Muscle of back (tissue), 13 donors: ENCODE measurements at places on chromosomes 2 and 18.

DNA sequence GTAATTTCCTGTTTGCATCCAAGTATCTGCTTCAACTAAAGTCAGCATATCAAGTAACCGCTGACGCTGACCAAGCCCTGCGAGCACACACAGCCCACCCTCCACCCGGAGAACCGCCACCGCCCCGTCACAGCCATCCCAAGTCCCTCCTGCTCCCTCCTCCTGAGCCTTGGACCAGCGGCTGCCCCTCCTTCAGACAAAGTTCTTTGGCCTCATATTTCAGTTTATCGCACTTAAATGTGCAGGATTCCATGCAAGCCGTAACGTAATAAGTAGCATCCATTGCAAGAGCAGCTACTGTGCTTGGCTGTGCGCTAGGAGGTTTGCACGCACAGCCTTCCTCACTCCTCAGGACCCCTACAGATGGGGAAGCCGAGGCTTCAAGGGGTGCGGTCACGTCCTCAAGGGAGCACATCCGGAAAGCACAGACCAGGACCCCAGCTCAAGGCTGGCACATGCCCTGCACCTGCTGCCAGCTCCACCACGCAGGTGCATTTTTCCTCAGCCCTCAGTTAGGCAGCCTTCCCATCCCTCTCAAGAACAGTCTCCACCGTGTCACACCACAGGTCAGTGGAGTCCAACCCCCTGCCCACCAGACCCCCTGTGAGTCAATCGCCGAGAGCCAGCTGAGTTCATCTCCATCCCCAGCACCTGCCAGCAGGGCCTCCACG is 17.1 kb downstream of the PXDN start:
- DNase-seq = no peak

DNA sequence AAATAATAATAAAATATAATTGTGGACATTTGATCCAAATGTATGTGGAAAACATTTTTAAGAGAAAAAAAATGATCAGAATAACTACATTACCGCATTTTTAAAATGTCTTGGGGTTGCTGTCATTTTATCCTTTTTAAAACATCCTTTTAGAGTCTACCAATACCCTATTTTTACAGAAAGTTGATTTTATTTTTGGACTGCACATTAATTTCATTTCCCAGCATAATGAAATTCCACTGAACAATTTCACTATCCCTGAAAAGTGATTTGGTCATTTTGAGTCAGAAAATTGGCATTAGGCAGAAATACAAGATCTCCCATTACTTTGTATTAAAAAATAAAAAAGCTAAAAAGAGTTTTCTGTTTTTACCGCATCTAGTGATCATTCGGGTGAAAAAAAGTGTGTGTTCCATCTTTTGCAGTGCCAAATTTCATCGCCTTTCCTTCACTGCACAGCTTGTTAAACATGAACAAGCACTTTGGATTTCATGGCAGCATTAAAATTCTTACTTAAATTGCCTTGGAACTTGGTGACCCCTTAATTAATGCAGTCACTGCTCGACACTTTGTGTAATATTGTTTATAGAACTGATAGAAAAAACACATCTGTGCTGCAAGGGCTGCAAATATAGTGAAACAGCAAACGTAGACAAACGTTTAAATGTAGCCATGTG is 611.7 kb downstream of the TSN start:
- no peak for DNase-seq

DNA sequence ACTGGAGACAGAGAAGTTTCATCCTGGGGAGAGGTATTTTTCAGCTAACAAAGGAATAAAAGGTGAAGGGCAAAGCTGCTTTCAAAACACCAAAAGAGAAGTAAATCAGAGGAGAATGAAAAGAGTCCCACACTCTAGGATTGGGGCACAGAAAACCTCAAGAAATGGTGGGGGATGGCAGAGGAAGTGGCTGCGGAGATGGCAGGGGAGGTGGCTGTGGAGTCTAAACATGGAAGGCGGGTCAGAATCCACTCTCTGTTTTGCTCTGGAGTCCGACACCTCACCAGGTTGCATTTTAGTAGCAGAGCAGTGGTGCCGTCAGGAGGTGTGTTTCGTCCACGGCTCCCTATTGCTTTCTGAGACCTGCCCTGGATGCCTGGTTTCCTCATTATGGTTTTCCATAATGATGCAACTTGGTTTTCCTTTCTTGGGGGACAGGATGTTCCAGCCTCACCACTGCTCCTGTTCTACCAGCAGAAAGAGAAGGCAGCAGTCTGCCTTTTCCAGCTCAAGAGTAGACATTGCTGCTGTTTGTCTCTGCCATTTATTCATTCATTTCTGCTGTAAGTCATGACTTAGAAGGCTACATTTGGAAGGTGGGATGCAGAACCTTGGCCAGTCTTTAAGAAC is 188.7 kb downstream of the ANKRD44 start:
- no peak for DNase-seq

DNA sequence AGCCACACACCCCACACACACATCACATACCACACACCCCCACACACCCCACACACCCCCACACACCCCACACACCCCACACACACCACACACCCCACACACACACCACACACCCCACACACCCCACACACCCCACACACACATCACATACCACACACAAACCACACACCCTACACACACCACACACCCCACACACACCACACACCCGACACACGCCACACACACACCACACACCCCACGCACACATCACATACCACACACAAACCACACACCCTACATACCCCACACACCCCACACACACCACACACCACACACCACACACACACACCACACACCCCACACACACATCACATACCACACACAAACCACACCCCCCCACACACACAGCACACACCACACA is 22.4 kb downstream of the TWIST2 start:
- no peak for DNase-seq

DNA sequence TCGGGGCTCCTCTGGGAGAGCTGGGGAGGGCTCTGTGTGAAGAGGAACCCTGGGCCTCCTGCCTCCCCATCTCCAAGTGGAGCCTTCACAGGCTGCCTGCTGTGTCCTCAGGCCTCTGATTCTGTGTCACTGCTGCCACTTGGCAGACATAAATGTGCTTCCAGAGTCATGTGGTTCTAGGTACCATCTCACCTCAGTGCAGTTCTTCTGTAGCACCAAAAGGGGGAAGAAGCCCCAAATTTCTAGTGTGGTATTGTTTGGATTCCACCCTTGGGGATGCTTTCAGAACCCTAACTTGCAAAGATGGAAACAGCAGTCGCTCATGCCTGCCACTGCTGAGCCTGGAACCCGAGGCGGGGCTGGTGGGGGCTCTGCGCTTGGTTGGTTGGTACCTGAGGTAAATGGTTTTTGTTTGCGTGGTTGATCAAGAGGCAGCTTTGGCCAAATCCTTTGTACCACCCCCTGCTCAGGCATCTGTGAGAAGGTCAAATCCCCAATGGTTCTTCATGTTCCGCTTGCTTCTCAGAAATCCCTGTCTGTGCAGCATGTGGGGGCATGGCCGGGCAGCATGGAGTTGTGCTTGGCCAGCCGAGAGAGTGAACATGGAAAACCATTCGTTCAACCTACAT is 27.5 kb downstream of the COA5 start:
- DNase-seq = no peak

GRCh38 chr2:43985359-43985758 is 10.4 kb downstream of the LRPPRC start:
- DNase-seq = no peak

DNA sequence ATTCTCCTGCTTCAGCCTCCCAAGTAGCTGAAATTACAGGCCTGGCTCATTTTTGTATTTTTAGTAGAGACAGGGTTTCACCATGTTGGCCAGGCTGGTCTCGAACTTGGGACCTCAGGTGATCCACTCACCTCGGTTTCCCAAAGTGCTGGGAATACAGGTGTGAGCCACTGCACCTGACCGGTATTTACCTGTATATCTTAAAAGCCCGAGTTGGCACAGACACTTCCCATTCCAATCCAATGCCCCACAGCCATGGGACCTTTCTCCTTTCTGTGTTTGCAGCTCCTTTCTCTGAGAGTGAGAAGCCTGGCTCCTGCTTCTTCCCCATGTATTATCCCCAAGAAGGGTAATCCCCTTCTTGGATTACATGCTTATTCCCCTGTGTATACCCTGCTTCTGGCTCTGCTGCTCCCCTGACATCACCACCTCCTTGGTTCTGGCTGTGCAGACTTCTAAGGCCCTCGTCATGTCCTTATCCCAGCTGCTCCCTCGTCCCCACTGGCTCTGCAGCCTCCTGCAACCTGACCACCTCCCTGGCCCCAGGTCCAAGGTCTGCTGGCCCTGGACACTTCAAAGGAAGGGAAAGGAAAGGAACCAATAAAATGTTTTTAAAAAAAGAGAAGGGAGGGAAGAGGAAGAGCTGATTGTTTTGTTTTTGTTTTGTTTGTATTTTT is 52.8 kb downstream of the INPP5D start:
- no peak for DNase-seq

DNA sequence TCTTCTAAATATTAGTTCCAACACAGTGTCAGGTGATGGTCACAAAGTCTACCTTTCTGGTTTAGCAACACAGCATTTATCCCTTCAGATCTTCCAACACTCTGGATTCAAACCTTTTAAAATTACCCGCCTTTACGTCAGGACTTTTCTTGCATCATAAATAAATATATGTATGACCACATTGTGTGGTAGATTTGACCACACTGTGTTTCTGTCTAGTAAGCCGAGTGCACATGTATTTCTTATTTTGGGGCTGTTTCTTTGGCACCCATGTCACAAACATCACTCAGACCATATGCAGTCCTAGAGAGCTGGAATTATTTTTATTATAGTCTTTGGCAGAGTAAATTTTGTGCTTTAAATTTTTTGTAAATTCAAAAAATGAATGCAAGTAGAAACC is 172.1 kb downstream of the ANKRD44 start:
- no peak for DNase-seq

GRCh38 chr2:128313091-128313836 is 5.4 kb downstream of the HS6ST1 start:
- peak; percentile 16 for DNase-seq

- no peak for DNase-seq
Observed at GRCh38 chr2:97816411-97816810, 103.0 kb downstream of the ZAP70 start.

GRCh38 chr2:230932556-230933511 is 7.8 kb upstream of the GPR55 start:
- DNase-seq = peak; percentile 6

GRCh38 chr2:42929546-42930024 is 137.2 kb upstream of the HAAO start:
- no peak for DNase-seq

DNA sequence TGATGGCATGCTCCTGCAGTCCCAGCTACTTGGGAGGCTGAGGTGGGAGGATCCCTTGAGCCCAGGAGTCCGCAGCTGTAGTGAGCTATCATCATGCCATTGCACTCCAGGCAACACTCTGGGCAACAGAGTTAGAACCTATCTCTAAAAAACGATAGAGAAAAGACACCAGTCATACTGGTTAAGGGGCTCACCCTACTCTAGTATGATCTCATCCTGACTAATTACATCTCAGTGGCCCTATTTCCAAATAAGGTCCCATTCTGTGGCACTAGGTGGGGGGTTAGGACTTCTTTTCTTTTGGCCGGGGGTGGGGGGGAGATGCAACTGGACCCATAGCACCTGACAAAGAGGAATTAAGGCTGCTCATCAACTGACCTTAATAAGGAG is 163.2 kb upstream of the NCK2 start:
- no peak for DNase-seq

GRCh38 chr18:63155910-63156773 is 163.4 kb downstream of the BCL2 start:
- DNase-seq = no peak

DNA sequence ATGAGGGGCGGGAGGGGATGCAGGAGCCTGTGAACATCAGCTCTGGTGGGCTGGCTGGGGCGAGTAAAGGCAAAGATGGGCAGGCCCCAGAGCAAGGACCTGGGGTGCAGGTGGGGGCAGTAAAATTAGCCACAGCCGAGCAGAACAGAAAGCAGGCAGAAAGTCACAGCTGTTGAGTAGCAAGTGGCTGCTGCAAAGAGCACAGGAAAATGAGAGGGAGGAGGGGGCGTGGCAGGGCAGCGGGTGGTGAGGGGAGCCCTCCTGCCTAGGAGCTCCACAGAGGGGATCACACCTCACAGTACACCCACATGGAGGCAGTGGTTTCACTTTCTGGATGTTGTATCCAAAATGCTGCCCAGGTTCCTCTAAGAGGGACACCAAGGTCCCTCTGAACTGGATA is 79.6 kb downstream of the LBH start:
- DNase-seq = no peak

DNA sequence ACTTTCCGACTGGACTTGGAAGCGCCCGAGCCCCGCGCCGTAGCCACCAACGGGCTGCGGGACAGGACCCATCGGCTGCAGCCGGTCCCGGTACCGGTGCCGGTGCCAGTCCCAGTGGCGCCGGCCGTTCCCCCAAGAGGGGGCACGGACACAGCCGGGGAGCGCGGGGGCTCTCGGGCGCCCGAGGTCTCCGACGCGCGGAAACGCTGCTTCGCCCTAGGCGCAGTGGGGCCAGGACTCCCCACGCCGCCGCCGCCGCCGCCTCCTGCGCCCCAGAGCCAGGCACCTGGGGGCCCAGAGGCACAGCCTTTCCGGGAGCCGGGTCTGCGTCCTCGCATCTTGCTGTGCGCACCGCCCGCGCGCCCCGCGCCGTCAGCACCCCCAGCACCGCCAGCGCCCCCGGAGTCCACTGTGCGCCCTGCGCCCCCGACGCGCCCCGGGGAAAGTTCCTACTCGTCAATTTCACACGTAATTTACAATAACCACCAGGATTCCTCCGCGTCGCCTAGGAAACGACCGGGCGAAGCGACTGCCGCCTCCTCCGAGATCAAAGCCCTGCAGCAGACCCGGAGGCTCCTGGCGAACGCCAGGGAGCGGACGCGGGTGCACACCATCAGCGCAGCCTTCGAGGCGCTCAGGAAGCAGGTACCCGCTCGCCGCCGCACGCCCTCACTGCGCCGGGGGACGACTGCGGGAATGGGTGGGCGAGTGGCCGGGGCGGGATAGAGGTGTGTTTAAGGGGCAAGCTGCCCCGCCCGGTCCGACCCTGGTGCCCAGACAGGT is 713 bp downstream of the ATOH8 start:
- peak; percentile 74 for DNase-seq

GRCh38 chr2:8609357-8609811 is 72.5 kb upstream of the ID2 start:
- no peak for DNase-seq

DNA sequence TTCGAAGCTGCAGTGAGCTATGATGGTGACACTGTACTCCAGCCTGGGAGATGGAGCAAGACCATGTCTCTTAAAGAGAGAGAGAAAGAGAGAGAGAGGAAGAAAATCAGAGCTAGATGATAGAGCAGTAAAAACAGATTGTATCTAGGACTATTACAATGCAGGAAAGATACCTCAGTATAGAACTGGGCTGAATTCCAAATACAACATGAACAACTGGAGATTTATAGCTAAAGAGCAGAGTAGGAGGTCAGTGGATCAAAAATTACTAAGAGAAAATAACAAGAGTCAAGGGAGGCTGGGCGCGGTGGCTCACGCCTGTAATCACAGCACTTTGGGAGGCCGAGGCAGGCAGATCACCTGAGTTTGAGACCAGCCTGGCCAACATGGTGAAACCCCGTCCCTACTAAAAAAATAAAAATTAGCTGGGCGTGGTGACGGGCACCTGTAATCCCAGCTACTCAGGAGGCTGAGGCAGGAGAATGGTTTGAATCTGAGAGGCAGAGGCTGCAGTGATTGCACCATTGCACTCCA is 100.7 kb upstream of the MSH6 start:
- DNase-seq = no peak
